Skin of body (tissue), 3 donors: ENCODE measurements at places on chromosomes 13 and 19.

DNA sequence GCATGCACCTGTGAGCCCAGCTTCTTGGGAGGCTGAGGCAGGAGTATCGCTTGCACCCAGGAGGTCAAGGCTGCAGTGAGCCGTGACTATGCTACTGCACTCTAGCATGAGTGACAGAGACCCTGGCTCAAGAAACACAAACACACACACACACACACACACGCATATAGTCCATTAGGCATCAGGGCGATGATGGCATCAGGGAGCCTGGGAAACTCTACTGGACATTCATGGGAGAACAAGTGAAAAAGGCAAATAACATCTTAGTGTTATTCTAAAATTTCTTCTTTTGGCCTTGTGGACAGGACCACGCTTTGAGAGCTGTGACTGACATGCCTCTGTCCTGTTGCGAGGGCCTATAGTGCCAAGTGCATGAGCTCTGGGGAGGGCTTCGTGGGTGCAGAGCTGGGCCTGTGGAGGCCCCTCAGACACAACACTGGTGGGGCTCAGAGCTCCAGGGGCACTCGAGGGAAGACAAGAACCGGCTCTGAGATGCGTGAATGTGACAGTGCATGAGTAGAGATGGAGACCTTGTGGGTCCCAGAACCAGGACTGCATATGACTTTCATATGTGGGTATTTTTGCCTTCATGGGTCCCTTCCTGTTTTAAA lies 8.0 kb upstream of the USF2 start:
- no peak for DNase-seq

DNA sequence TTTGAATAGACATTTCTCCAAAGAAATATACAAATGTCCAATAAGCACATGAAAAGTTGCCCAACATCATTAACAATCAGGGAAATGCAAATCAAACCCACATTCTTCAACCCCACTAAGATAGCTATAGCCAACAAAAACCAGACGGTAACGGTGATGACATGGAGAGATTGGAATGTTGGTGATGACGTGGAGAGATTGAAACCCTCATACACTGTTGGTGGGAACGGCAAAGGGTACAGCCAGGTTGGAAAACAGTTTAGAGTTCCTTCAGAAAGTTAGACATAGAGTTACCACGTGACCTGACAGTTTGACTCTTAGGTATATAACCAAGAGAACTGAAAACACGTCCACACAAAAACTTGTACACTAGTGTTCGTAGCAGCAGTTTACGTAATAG lies 48.1 kb downstream of the TNFRSF19 start:
- no peak for DNase-seq

DNA sequence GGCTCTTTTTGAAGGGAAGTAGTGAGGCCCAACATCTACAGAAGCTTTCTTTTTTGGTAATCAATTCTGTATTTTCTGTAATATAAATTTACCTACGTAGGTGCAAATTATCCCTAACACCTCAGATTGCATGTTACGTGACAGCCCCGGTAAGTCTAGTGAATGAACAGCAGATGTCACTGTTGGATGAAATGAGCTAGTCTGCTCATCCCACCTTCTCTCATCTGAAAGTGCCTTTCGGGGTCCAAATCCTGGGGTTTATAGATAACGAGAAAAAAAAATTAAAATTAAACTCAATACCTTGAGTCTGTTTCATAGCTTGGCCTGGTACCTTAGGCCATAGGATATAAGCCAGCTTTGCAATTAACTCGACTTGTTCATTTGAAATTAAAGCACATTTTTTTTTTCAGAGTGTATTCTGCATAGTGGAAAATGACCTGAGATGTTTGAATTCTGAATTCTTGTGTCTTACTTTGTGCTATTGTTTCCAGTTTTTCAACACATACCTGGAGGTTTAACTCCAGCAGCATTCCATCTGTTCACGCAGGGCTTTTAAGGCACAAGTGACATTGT lies 548.2 kb downstream of the GPC5 start:
- no peak for DNase-seq

GRCh38 chr13:28671126-28671792 lies 12.3 kb downstream of the POMP start:
- DNase-seq = peak; percentile 36

GRCh38 chr19:13830741-13831536 lies 35.7 kb downstream of the ZSWIM4 start:
- no peak for DNase-seq
